ENCODE measurements at places on chromosomes 3 and 15. TPM values are rescaled to one million over a fixed set of nuclear protein-coding genes. Genes with fewer than 3 reads are reported as not detected.
A peak's percentile ranks its signal among the peaks of the same experiment; 100 is the strongest.

TNIK gene
- 28.6 TPM for total RNA-seq

RYR3 gene
- 0.08 TPM for total RNA-seq

CSPG5 gene
- 0.22 TPM for total RNA-seq

DPPA2 gene
- total RNA-seq = not detected

- DNase-seq = no peak
Observed at GRCh38 chr3:130699765-130700164, 46.9 kb downstream of the PIK3R4 start.

- no peak for DNase-seq
Observed at GRCh38 chr3:95711789-95712188, 1102.6 kb upstream of the EPHA6 start.

DNA sequence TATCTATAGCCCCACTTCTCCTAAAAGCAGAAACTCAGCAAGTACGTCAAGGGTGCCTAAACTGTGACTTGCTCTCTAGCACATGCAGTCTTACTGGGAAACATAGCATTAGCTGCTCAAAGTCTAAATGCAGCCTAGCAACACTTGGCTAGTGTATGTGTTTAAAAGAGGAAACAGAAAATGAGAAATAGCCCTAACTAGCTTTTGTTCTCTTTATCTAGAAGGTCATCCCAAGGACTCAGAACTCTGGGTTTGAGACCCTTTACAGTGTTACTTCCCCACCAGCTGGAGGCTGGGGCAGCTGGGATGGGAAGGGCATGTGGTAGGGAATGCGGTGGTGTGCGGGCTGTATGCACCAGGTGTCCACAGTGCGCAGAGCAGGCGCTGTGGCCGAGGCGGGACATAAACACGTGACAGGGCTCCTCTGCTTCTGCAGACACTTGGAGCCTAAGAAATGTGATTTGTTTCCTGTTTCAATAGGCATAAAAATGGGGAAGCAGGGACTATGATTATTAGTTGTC lies 13.3 kb downstream of the ETV5 start:
- DNase-seq = peak; percentile 22

GRCh38 chr15:68553994-68554720 lies 24.6 kb upstream of the CORO2B start:
- DNase-seq = no peak

- DNase-seq = no peak
Observed at GRCh38 chr3:17213102-17213501, 328.3 kb downstream of the PLCL2 start.

DNA sequence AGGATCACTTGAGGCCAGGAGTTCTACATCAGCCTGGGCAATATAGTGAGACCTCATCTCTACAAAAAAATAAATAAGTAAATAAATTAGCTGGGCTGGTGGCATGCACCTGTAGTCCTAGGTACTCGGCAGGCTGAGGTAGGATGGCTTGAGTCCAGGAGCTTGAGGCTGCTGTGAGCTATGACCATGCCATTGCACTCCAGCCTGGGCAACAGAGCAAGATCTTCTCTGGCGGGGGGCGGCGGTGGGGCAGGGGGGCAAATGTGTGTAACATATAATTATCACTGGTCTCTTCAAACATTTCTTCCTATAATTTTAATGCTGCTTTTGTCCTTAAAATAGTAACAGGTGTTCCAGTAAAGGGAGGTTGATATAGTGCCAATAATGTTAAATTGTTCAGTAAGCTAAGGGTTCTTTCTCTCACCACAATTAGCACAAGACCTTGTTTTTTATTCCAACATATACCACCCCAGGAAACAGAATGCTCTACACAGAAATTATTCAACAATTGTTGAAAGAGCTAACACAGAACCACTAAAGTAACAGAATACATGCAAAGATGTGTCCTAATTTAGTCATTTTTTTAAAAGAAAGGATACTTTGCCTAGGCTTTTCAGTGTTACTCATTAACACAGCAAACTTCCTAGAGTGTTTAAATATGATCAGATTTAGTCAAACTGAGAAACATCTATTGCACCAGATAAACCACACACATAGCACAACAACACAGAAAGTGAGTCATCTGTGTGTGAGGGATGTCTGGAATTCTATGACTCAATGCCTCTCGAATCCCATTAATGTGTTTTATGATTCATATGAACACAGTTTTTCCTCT lies 29.1 kb downstream of the ANKRD28 start:
- DNase-seq = no peak

DNA sequence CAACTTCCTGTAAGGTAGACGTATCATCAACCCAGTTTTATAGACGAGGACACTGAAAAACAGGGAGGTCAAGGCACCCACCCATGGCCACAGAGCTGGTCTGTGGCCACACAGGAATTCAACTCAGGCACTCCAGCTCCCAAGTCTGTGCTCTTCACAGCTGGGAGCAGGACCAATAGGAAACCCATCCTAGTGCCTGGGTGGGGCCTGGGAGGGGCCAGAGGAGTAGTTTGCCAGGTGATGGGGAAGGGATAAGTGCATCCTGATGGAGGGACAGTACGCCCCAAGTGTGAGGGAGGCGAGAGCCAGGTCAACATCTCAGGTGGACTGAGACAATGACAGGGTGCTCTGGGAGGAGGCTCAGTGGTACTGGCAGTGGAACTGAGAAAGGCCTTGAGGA lies 22.0 kb downstream of the KIF9 start:
- no peak for DNase-seq

GRCh38 chr3:148992027-148992634 lies 791 bp downstream of the GYG1 start:
- DNase-seq = peak; percentile 57

- DNase-seq = peak; percentile 38
Observed at GRCh38 chr3:9422712-9423424, 25.5 kb downstream of the SETD5 start.

- no peak for DNase-seq
Observed at GRCh38 chr15:52225230-52225629, 34.0 kb upstream of the GNB5 start.

DNA sequence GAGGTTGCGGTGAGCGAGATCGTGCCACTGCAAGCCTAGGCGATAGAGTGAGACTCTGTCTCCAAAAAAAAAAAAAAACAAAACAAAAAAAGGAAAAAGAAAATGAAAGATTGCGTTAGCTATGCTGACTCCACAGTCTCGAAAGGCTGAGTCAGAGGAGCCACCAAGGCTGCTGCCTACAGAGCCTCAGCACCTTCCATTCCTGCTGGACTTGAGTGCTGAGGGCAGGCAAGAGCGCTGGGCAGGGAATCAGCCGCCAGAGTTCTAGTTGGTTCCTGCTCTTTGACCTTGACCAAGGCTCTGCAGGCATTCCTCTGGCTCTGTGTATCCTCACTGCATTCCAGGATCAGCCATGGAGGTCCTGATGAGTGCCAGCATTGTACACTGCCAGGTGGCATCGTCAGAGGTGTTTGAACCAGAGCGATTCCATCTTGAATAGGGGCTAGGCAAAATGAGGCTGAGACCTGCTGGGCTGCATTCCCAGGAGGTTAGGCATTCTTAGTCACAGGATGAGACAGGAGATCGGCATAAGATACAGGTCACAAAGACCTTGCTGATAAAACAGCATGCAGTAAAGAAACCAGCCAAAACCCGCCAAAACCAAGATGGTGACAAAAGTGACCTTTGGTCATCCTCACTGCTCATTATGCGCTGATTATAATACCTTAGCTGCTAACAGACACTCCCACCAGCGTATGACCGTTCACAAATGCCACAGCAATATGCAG lies 5.9 kb downstream of the MESP2 start:
- DNase-seq = no peak

DNA sequence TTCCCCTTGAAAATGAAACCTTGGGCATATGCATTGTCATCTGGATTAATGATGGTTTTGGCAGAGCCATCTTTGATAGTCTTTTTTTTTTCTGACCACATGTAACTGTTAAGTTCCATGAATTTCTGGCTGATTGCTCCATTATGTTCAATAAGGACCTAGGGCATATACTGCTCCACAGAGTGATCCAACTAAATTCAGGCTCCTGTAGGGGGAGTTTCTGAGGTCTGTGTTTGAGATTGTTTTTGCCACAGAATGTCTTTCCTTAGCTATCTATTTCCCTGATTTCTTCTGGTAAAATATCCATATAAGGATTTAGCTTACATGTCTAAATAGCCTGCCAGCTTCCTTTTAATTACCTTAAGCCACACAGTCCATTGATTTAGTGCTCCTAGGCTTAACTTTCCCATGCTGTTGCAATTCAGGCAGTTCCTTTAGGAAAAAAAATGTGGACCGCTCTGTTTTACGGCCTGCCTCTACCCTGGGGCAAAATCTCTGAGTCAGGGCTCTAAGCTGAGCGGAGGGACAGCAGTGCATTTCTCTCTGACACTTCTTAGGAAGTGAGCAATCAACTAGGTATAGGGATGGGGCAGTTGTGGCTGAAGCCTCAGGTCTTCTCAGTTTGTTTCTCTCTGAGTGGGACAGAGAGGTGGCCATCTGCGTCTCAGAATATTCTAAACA lies 796.2 kb downstream of the NR2F2 start:
- no peak for DNase-seq

GRCh38 chr3:56826831-56827722 lies 25.3 kb upstream of the ARHGEF3 start:
- DNase-seq = no peak

All from left ventricle myocardium inferior (tissue), 1 donor.